Chondrocyte (in vitro differentiated cells): ENCODE measurements at places on chromosomes 13 and 19. TPM values are rescaled to one million over a fixed set of nuclear protein-coding genes. Genes with fewer than 3 reads are reported as not detected.

DNA sequence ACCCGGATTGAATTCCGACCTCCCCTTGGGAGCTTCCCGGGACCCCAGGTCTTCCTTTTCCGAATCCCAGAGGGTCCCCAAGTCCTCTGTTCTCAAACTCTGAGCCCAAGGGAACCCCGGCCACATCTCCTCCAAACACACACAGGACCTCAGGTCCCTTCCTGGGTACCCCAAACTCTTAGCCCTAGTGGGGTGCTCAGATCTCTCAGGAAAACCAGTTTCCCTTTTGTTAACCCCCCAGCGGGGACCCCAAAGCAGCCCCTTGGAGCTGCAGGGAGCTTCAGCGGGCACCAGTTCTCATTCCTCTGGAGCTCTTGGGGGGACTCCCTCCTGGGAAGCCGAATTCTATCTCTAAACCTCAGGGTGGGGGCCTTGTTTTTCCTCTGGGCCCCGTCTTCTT is 774 bp downstream of the CACNG6 start:
- H3K36me3 ChIP-seq = no peaks in the 10 kb centered on the region
- peaks cover 32% of the 10 kb centered on the region for H3K27me3 ChIP-seq
- peaks cover 4% of the 10 kb centered on the region for H3K4me1 ChIP-seq
- H3K27ac ChIP-seq = no peak overlapping the region
- peak overlapping the region; percentile 35 for H3K4me3 ChIP-seq
- DNase-seq = no peak

CTXN1 gene
- total RNA-seq = 21.8 to 41.5 TPM (median 36.0 TPM) in 3 replicates

GRCh38 chr13:91232716-91233115 is 114.8 kb upstream of the MIR17HG start:
- H3K4me1 ChIP-seq = no peaks in the 10 kb centered on the region
- no peak overlapping the region for H3K4me3 ChIP-seq
- no peaks in the 10 kb centered on the region for H3K36me3 ChIP-seq
- H3K27me3 ChIP-seq = no peaks in the 10 kb centered on the region

IGSF23 gene
- total RNA-seq = not detected in 3 replicates

TDRD12 gene
- total RNA-seq = 0.22 to 0.33 TPM in 2 of 3 replicates, not detected in the other

- no peak overlapping the region for H3K27ac ChIP-seq
- peaks cover 62% of the 10 kb centered on the region for H3K36me3 ChIP-seq
- DNase-seq = no peak
- H3K4me3 ChIP-seq = no peak overlapping the region
- H3K27me3 ChIP-seq = no peaks in the 10 kb centered on the region
- H3K4me1 ChIP-seq = no peaks in the 10 kb centered on the region
These were observed 8.3 kb downstream of the ZNF135 start for GRCh38 chr19:58067240-58067912.

GRCh38 chr13:84237143-84237542 is 354.9 kb upstream of the SLITRK1 start:
- no peak overlapping the region for H3K4me3 ChIP-seq
- H3K27me3 ChIP-seq = peaks cover 4% of the 10 kb centered on the region
- H3K27ac ChIP-seq = no peak overlapping the region
- no peak for DNase-seq

PCDH17 gene
- 0.32 to 0.36 TPM (median 0.34 TPM) in 3 replicates for total RNA-seq

DNA sequence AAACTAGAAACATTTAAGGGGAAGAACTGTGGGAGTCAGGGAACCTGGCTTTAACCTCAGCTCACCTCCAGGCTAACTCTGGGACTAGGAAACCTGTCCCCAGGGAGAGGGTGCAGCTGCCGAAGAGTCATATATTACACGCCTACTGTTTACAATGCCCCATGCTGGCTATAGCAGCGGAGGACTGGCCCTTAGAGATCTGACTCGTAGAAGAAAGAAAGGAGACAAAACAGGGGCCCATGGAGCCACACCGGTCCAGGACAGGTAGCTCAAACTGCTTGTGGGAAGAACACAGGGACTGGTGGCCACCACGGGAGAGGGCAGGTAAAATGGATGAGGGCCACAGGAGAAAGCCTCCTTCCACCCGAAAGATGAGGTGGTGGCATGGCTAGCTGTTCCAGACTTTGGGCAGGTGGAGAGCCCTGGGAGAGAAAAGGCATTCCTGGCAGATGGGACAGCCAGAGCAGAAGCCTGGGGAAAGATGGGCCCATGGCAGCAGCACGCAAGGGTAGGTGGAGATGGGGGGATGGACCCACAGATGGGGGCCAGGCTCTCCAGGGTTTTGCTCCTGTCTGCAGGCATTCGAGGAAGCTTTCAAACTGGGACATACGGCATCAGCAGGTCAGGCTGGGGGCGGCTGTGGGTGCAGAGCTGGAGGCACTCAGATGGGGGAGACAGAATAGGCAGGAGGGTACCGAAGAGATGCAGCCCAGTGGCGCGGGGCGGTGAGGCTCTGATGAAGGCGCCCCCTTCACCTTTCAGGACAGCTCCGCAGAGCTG is 69.5 kb downstream of the LATS2 start:
- H3K4me1 ChIP-seq = peaks cover 43% of the 10 kb centered on the region
- no peaks in the 10 kb centered on the region for H3K27me3 ChIP-seq
- H3K4me3 ChIP-seq = no peak overlapping the region
- DNase-seq = peak; percentile 65

GRCh38 chr19:43447655-43448054 is 17.8 kb downstream of the LYPD3 start:
- H3K36me3 ChIP-seq = peaks cover 1% of the 10 kb centered on the region
- H3K4me3 ChIP-seq = no peak overlapping the region
- H3K4me1 ChIP-seq = peaks cover 12% of the 10 kb centered on the region
- H3K27me3 ChIP-seq = peaks cover 9% of the 10 kb centered on the region
- H3K27ac ChIP-seq = no peak overlapping the region

DNA sequence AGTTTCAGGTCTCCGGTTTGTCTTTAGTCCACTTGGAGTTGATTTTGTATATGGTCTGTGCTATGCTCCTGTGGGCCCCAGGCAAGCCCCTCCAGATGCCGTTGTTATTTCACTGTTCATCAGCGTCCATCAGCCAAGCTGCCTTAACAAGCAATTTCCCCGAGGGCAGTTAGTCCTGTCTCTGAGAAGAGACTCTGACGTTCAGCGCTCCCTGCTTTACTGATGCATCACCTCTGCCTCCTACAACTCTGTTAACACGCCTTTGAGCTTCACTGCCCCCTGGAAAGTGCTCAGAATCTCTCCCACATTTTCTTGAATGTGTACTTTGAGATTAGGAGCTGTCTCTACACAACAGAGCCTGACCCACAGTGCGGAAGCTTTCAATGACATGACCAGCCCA is 41.8 kb upstream of the UBAC2 start:
- no peaks in the 10 kb centered on the region for H3K36me3 ChIP-seq
- DNase-seq = no peak
- H3K4me3 ChIP-seq = no peak overlapping the region
- no peaks in the 10 kb centered on the region for H3K27me3 ChIP-seq
- H3K27ac ChIP-seq = no peak overlapping the region

DNA sequence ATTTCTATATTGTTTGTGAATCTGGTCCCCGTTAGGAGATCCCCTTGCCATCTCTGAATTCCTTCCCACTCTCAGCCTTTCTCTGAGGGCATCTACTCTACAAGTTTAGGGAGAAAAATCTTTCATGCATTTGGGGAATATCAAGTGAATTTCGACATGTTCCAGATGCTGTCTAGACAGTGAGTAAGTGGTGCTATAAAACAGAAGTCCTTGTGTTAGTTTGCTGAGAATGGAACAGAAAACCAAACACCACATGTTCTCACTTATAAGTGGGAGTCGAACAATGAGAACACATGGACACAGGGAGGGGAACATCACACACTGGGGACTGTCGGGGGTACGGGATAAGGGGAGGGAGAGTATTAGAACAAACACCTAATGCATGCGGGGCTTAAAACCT is 5.1 kb downstream of the OR7A10 start:
- no peaks in the 10 kb centered on the region for H3K36me3 ChIP-seq
- DNase-seq = no peak
- H3K27ac ChIP-seq = no peak overlapping the region
- no peaks in the 10 kb centered on the region for H3K4me1 ChIP-seq
- H3K27me3 ChIP-seq = peaks cover 2% of the 10 kb centered on the region
- no peak overlapping the region for H3K4me3 ChIP-seq

ZNF208 gene
- total RNA-seq = not detected in 3 replicates

GRCh38 chr19:14772995-14773394 is 5.4 kb downstream of the ADGRE2 start:
- DNase-seq = no peak
- H3K27me3 ChIP-seq = peaks cover 7% of the 10 kb centered on the region
- H3K4me3 ChIP-seq = no peak overlapping the region
- H3K36me3 ChIP-seq = no peaks in the 10 kb centered on the region
- H3K27ac ChIP-seq = no peak overlapping the region
- H3K4me1 ChIP-seq = no peaks in the 10 kb centered on the region

CLDND2 gene
- 1.5 TPM in 1 of 3 replicates, not detected in the others for total RNA-seq

DNA sequence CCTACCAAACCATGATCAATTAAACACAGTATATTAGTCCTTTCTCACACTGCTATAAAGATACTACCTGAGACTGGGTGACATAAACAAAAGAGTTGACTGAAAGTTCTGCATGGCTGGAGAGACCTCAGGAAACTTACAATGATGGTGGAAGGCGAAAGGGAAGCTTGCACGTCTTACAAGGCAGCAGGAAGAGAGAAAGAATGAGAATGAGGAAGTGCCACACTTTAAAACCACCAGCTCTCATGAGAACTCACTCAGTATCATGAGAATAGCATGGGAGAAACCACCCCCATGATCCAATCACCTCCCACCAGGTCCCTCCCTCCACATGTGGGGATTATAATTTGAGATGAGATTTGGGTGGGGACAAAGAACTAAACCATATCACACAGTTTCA is 324.9 kb upstream of the ZNF507 start:
- H3K4me1 ChIP-seq = no peaks in the 10 kb centered on the region
- H3K4me3 ChIP-seq = no peak overlapping the region
- no peak for DNase-seq
- H3K27me3 ChIP-seq = no peaks in the 10 kb centered on the region
- no peaks in the 10 kb centered on the region for H3K36me3 ChIP-seq

GRCh38 chr19:10390652-10391286 is 10.4 kb upstream of the TYK2 start:
- no peaks in the 10 kb centered on the region for H3K27me3 ChIP-seq
- H3K27ac ChIP-seq = peak overlapping the region; percentile 80
- no peak for DNase-seq
- H3K36me3 ChIP-seq = peaks cover 10% of the 10 kb centered on the region

RNF225 gene
- not detected in 3 replicates for total RNA-seq

- H3K4me1 ChIP-seq = no peaks in the 10 kb centered on the region
- no peak overlapping the region for H3K27ac ChIP-seq
- peaks cover 34% of the 10 kb centered on the region for H3K27me3 ChIP-seq
- H3K4me3 ChIP-seq = no peak overlapping the region
- no peaks in the 10 kb centered on the region for H3K36me3 ChIP-seq
These were observed 297.3 kb downstream of the ZNF536 start for GRCh38 chr19:30669329-30670010.

DNA sequence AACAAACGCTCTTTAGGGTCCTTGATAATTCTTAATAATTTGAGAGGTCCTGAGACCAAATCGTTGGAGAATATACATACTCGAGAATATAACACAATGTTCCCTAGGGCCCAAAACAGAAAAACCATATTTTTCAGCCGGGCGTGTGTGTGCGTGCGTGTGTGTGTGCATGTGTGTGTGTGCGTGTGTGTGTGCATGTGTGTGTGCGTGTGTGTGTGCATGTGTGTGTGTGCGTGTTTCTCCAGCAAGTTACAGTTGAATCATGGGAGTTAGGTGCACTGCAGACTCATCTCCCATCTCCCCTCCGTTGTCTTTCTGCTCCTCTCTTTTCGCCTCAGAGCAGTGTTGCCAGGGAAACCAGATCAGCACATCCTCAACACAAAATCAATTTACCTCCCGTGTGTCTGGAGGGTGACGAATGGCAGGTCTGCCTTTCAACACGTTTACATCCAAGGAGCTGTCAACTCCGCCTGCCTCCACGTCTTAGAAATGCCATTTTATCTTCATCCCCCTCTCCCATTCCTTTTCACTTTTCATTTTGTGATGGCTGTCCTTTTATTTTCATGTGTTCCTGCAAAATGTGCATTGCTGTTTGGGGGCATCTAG is 8.3 kb upstream of the PNMA8B start:
- H3K4me1 ChIP-seq = peaks cover 18% of the 10 kb centered on the region
- H3K4me3 ChIP-seq = no peak overlapping the region
- H3K27ac ChIP-seq = no peak overlapping the region
- H3K27me3 ChIP-seq = no peaks in the 10 kb centered on the region
- no peak for DNase-seq

DNA sequence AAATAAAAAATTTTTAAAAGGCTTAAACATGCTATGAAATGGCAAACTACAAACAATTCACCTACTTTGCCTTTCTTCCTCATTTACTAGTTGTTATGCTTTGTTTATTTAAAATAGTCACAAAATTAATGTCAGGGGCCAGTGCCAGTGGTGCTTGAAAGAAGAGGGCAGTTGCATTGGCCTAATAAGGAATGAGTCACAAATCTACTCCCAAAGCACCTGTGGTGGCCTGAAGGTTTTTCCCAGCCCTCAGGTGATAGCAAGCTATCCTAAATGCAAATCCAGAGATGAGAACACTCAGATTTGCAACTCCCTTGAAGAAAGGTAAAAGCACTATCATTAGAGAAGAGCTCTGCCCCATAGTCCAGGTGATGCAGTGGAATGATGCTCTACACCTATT is 103.6 kb downstream of the MBNL2 start:
- H3K36me3 ChIP-seq = peaks cover 2% of the 10 kb centered on the region
- H3K27ac ChIP-seq = no peak overlapping the region
- no peaks in the 10 kb centered on the region for H3K27me3 ChIP-seq

- no peak overlapping the region for H3K27ac ChIP-seq
- peaks cover 7% of the 10 kb centered on the region for H3K27me3 ChIP-seq
- no peak overlapping the region for H3K4me3 ChIP-seq
- no peaks in the 10 kb centered on the region for H3K4me1 ChIP-seq
- no peak for DNase-seq
- H3K36me3 ChIP-seq = no peaks in the 10 kb centered on the region
These were observed 28.2 kb downstream of the FGF9 start for GRCh38 chr13:21698817-21699679.

VSTM1 gene
- total RNA-seq = not detected in 3 replicates

DNA sequence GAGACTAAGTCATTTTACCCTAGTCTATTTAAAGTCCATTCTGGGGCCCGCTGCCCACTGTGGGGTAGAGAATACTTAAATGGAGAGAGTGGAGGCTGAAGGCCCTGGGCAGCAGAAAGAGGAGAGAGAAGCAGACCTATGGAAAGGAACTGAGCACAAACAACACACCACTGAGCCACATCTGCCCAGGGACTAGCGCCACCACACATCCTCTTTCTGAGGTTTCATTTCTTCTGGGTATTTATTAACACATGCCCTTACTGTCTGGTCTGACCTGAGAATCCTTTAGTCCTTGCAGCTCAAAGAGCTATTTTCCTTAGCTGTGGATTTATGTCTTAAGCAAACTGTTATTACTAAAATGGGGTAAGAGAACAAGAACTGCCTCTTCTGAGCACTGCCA is 154.0 kb downstream of the NALCN start:
- DNase-seq = no peak
- peaks cover 10% of the 10 kb centered on the region for H3K36me3 ChIP-seq
- no peak overlapping the region for H3K4me3 ChIP-seq
- H3K4me1 ChIP-seq = peaks cover 34% of the 10 kb centered on the region
- no peaks in the 10 kb centered on the region for H3K27me3 ChIP-seq

GRCh38 chr19:53545271-53546065 is 7.5 kb downstream of the ZNF331 start:
- H3K36me3 ChIP-seq = no peaks in the 10 kb centered on the region
- H3K27me3 ChIP-seq = no peaks in the 10 kb centered on the region
- DNase-seq = no peak
- H3K27ac ChIP-seq = peak overlapping the region; percentile 52
